ENCODE measurements at places on chromosomes 11 and 22.

- no peak for DNase-seq
Measured at GRCh38 chr11:65356394-65356972, 1.9 kb downstream of the TIGD3 start.

- no peak for DNase-seq
Measured at GRCh38 chr11:2794046-2794967, 91.3 kb downstream of the CDKN1C start.

- no peak for DNase-seq
Measured at GRCh38 chr11:2703363-2704141, 3.8 kb upstream of the KCNQ1OT1 start.

GRCh38 chr11:66363805-66364535 lies 7.6 kb downstream of the SLC29A2 start:
- DNase-seq = peak; percentile 58

DNA sequence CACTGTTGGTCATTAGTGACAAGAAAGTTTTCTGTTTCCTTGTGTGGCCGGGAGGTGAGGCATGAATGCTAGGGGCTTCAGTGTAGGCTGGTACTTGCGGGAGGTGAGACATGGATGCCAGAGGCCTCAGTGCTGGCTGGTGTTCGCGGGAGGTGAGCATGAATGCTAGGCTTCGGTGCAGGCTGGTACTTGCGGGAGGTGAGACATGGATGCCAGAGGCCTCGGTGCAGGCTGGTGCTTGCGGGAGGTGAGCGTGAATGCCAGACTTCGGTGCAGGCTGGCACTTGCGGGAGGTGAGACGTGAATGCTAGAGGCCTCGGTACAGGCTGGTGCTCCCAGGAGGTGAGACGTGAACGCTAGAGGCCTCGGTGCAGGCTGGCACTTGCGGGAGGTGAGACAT lies 48.4 kb downstream of the ANO1 start:
- no peak for DNase-seq

DNA sequence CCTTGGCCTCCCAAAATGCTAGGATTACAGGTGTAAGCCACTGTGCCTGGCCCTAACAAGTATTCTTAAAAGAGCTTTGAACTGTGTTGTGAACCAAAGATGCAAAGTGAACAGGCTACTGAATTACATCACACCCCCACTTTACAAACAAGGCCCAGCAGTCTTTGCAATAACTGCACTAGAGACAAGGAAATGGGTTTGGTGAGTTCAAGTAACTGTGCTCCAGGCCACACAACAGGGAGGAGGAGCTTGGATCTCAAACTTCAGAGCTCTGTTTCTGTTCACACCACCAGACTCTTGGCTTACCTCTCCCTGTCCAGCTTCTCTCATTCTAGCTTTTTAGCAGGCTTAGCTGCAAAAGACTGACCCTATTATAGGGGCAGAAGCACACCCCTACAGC lies 30.4 kb upstream of the RASL10A start:
- DNase-seq = no peak

DNA sequence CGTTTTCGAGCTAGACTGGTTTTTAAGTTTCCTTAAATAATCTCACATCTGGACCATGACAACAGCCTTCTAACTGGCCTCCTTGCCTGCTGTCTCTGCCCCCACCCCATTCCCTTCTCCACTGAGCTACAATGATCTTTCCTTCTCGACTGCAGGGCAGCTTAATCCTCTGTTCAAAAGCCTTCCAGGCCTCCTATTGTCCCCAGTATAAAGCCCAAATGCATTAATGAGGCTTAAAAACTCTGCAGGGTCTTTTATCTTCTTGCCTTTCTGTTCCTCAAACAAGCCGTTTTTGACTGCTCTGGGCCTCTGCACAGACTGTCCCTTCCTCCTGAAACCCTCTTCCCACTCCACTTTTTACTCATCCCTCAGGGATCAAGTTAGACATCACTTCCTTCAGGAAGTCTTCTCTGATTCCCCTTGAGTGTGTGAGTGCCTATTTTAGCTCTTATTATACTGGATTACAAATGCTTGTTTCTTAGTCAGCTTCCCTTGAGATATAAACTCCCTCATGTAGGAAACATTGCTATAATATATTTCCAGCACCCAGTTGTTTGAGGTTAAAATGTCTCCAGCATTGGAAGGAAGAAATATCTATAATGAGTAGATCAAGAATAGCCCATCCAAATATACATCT lies 23.6 kb upstream of the PAMR1 start:
- no peak for DNase-seq

- DNase-seq = no peak
Measured at GRCh38 chr22:29028468-29028867, 33.2 kb downstream of the C22orf31 start.

GRCh38 chr11:132960273-132961078 lies 571.8 kb downstream of the OPCML start:
- no peak for DNase-seq

DNA sequence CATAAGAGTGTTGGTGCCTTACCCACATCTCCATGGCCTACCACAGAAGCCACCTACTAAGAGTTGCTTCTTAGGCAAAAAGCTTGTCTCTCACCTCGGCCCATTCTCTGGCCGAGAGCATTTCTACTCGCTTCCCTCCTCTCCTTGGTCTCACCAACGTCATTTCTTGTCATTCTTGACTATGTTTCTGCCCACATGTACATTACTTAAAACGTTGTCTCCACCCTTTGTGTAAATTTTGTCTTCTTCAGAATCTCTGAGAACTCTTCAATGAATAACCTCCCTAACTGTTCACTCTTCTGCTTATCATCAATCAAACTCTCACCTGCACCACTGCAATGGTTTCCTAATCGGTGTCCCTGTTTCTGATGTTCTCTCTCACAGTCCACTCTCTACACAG lies 20.1 kb downstream of the SOX6 start:
- no peak for DNase-seq

- no peak for DNase-seq
Measured at GRCh38 chr11:105372206-105372605, 232.6 kb upstream of the CARD18 start.
